ENCODE measurements at places on chromosomes 2 and 18.

GRCh38 chr18:34787931-34788532, 77.9 kb downstream of the DTNA start:
- DNase-seq, result no peak

GRCh38 chr2:11480406-11480805, 14.4 kb upstream of the E2F6 start:
- no peak for DNase-seq

GRCh38 chr2:205401511-205401910, 280.8 kb upstream of the NRP2 start:
- no peak for DNase-seq

DNA sequence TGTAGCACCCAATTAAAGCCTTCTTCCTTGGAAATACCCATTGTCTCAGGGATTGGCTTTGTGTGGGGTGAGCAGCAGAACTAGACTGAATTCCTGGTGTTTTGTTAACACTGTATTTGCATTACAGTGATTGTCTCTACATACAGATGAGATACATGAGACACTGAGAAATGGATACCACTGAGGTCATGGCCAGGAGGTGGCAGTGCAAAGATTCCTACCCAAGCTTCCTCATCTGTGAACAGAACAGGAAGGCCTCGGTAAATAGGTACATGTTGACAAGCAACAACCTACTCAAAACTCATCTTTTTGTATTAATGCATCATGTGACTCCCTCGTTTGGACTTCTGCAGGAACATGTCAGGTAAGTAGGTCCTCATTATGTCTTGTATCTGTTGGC, 445.8 kb upstream of the RGPD4 start:
- DNase-seq, result no peak

GRCh38 chr2:126889071-126889470, 9.6 kb upstream of the TEX51 start:
- no peak for DNase-seq

DNA sequence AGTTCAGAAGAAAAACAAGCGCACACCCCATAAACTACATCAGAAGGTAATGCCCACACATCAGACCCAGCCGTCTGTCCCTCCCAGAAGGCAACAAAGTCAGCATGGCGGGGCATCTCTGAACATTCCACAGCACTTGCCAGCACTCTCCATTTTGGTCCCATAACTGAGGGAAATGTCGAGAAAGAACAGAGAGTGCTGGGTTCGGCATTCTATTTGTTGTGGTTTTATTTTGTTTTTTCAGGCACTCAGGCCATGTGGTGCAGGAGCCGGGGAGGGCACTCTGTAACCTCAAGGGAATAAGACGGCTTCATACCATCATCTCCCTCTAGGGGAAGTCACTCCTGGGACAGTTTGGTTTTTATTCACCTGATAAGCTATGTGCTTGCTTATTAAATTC, 156.0 kb downstream of the SEPTIN10 start:
- DNase-seq, result no peak

DNA sequence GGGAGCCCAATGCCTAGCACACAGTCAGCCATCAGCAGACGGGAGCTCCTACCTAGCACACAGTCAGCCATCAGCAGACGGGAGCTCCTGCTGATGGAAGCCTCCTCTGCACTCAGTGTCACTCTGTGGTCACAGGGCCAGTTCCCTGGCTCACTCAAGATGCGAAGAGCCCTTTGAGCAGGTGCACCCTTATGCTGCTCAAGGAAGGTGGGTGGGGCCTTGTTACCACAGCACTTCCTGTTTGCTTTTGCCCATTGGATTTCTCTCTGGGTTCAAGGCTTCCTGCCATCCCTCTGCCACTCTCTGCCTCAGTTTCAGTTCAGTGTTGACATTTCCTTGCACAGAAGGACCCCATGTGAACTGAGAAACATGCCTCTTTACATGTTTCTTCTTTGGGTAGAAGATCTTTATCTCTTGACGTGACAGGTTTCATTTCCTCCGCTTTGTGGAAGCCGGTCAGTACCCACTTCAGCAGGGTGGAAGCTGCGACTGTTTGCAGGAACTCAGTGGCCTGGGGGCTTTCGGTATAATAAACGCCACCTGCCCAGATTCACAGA, 11.6 kb downstream of the TRIB2 start:
- no peak for DNase-seq

Data from activated CD8-positive, alpha-beta memory T cell treated with anti-CD3 and anti-CD28 coated beads for 1 hour (primary cell).